ENCODE measurements at places on chromosomes 13 and 19. TPM values are rescaled to one million over a fixed set of nuclear protein-coding genes. Genes with fewer than 3 reads are reported as not detected.

DNA sequence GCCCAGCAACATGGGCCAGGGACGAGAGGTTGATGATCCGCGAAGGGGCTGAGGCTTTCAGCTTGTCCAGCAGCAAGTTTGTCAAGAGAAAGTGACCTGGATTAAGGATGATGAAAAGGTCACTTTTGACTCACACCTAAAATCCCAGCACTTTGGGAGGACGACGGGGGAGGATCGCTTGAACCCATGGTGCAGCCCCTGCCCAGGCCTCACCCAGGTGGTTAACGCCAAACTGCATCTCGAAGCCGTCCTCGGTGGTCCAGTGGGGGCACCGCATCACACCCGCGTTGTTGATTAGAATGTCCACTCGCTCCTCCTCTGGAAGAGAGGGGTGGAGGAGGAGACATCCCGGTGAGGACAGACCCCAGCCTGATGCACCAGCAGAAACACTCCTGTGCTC lies 10.4 kb upstream of the GP6 start:
- no peak for DNase-seq

GRCh38 chr13:110254151-110254679 lies 52.7 kb downstream of the COL4A1 start:
- no peak for DNase-seq

DNA sequence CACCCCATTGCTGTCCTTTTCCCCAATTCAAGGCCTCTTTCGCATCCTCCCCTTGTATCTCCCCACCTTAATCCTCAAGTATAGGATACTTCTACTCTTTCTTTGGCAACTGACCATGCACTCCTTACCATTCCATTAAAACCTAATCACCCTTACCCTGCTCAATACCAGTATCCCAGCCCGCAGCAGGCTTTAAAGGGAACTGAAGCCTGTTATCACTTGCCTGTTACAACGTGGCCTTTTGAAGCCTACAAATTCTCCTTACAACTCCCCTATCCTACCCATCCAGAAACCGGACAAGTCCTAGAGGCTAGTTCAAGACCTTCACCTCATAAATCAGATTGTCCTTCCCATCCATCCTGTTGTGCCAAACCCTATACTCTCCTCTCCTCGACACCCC lies 16.2 kb upstream of the OR10H1 start:
- no peak for DNase-seq

DNA sequence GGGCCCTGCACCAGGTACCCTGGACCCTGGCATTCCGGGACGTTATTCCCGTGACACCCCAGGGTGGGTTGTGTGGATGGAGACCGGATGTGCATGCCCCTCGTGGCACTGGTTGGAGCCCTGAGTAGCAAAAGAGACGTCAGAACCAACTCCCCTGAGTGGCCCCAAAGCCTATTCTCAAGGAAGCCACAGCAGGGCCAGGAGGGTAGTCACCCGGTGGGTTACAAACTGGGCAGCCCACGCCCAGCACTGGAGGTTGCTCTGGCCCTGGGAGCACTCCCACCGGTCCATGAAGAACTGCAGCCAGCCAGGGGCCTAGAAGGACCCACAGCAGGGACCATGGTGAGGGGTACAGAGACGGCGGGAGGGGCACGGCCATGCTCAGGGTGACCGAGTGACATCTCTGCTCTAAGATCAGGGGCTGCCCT lies 7.5 kb downstream of the KLF16 start:
- DNase-seq: no peak

The IGLON5 gene
- 0.13 TPM for total RNA-seq

- no peak for DNase-seq
Observed at GRCh38 chr19:12786141-12786870, 5.0 kb upstream of the JUNB start.

- no peak for DNase-seq
Observed at GRCh38 chr19:1933244-1933643, 7.7 kb upstream of the CSNK1G2 start.

The UNC13A gene
- total RNA-seq: 0.46 TPM

The TUBGCP3 gene
- 28.4 TPM for total RNA-seq

The MISP3 gene
- total RNA-seq: 1.5 TPM

GRCh38 chr13:43360171-43360570 lies 336.8 kb downstream of the DNAJC15 start:
- DNase-seq: no peak

DNA sequence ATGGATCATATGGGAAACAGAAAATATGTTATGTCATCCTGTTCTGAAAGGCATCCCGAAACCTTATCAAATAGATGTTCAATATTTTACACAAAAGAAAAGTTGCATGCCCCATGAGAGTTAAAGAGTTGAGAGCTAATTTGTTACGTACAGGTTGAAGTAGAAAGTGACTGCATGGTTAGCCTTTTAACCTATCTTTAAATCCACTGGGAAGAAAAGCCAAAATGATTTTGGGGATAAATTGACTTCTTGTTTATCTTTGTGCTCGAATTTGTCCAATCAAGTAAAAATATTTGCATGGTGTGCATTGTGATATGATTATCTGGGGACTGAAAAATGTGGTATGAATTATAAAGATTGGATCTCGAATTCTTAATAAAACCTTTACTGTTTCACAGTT lies 230.1 kb downstream of the POSTN start:
- DNase-seq: no peak

The KCNK6 gene
- total RNA-seq: 17.2 TPM

GRCh38 chr13:96381681-96382080 lies 291.8 kb downstream of the HS6ST3 start:
- no peak for DNase-seq

DNA sequence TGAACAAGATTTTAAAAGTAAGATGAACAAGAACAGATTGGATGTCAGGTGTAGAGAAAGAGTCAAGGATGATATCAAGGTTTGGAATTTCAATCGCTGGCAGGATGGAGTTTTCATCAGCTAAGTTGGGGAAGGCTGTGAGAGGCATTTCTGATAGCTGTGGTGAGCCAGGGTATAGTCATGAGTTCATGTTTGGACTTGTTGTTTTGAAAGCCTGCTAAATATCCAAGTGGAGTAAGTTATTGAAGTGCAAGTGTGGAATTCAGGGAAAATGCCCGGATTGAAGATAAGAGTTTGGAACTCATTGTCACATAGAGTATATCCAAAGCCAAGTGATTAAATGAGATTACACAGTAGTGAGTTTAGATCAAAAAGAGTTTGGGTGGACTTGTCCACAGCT lies 11.0 kb upstream of the EPSTI1 start:
- DNase-seq: no peak

GRCh38 chr19:41904118-41904870 lies 21.3 kb downstream of the ARHGEF1 start:
- no peak for DNase-seq

DNA sequence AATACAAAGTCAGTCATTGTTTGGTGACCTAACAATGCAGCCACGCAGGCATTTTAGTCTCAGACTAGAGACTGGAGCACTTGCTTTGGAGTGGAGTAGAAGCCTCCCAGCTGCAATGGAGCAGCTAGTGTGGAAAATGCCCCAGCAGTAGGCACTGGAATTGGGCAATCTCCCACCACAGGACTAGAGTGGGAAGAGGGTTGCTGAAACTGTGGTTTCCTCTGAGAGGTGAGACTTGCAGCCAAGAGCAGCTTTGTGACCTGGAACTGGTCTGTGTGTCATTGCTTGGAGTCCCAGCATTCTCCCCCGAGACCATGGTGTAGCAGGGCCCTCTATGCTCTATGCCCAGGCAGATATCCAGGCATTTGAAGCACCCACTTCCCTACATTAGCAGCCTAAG lies 556.3 kb downstream of the UQCRFS1 start:
- DNase-seq: no peak

The PKN1 gene
- 205 TPM for total RNA-seq

The ZNF440 gene
- total RNA-seq: 12.9 TPM

DNA sequence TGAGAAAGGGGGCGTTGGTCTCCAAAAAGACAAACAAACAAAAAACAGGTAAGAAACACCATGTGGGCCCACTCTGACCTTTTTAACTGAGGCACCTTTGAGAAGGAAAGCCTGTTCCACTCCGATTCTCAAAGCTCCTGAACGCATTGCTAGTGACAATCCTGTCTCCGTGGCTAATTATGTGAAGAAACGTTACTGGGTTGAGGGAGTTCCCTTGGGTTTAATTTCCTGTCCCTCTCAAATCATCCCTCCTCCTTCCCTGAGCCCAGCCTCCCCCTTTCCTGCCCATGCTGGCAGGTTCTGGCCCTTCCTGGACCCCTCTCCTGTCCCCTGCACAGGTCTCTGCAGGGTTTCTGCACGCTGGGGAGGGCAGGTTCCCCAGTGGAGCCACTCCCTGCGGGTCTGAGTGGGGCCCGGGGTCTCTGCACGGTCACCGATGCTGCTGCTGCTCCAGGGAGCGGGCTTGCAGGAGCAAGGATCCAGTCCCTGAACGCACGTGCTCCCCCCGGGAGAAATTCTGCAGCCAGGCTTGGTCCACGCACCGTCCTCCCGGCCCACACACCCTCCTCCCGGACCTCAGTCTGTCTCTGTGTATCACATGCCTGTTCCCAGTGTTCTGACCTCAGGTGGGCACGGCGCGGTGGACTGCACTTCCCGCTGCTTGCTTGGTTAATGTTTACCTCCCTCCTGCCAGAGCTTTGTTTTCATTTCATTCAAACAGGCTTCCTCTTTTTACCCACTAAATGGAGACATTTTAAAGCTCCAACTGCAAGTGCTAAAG lies 76.4 kb upstream of the MCF2L start:
- no peak for DNase-seq

GRCh38 chr13:24678151-24678550 lies 2.1 kb upstream of the ATP12A start:
- DNase-seq: no peak

DNA sequence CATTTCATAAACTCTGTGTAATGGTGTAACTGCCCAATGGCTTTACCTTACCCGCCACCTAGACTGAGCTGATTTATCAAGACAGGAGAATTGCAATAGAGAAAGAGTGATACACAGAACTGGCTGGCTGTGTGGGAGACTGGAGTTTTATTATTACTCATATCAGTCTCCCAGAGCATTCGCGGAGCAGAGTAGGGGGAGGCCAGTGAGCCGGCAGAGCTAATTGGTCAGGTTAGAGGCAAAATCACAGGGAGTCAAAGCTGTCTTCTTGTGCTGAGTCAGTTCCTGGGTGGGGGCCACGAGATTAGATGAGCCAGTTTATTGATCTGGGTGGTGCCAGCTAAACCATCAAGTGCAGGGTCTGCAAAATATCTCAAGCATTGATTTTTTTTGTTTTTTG lies 23.4 kb upstream of the SLITRK1 start:
- no peak for DNase-seq

GRCh38 chr19:13153569-13154240 lies 3.5 kb downstream of the IER2 start:
- DNase-seq: no peak

The FKBP8 gene
- 182 TPM for total RNA-seq

GRCh38 chr13:87677043-87677495 lies 5.9 kb downstream of the SLITRK5 start:
- DNase-seq: no peak

GRCh38 chr13:113805431-113806103 lies 46.5 kb downstream of the TMEM255B start:
- DNase-seq: no peak

DNA sequence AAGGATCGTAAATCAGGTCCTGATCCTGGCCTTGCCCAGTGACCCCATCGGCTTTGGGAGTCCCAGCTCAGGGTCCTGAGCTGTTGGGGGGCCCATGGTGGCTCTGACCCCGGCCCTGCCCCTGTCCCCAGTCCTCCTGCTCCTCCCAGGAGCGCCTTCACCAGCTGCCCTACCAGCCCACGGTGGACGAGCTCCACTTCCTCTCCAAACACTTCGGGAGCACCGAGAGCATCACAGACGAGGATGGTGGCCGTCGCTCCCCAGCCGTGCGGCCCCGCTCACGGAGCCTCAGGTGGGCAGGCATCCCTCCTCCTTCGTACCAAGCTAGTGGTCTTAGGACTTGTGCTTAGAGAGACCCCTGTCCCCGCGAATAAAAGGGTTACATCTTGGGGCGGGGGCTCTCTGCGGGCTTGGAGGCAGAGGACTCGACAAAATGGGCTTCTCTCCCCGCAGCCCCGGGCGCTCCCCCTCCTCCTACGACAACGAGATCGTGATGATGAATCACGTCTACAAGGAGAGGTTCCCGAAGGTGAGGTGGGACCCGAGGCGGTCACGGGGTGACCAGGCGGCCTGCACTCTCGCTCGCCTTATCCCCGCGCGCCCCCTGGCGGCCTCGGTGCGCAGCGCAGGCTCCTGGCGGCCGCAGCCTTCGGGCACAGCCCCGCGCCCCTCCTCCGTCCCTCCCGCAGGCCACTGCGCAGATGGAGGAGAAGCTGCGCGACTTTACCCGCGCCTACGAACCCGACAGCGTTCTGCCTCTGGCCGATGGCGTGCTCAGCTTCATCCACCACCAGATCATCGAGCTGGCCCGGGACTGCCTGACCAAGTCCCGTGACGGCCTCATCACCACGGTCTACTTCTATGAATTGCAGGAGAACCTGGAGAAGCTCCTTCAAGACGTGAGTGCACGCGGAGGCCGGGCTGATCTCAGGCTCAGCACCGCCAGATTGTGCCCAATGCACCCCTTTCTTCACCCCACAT lies 9.1 kb downstream of the MAST1 start:
- no peak for DNase-seq

The POLRMT gene
- 56.0 TPM for total RNA-seq

- no peak for DNase-seq
Observed at GRCh38 chr19:57099199-57099661, 20.6 kb upstream of the USP29 start.
